Activated CD8-positive, alpha-beta memory T cell treated with anti-CD3 and anti-CD28 coated beads, Interleukin-2, amount 50 U/mL, for 4 hours (primary cell): ENCODE measurements at places on chromosomes 2 and 18.

- DNase-seq = no peak
These were observed 22.9 kb downstream of the INPP1 start for GRCh38 chr2:190366248-190366753.

DNA sequence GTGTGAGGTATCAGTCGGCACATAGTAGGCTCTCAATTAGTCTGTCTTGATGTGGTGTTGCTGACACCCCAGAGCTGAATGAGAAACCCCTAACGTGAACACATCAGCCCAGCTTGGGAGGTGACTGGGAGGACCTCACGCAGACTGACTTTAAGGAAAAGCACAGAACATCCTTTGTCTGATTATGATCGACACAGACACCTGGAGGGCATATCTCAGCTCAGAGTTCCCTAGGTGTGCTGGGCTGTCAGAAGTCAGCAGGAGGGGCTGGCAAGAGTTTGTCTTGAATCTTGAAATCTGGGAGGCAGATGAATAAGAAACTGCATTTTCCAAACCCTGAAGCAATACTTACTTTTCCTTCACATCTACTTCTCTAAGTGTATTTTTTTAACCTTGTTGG is 16.8 kb upstream of the MYCN start:
- DNase-seq = no peak

DNA sequence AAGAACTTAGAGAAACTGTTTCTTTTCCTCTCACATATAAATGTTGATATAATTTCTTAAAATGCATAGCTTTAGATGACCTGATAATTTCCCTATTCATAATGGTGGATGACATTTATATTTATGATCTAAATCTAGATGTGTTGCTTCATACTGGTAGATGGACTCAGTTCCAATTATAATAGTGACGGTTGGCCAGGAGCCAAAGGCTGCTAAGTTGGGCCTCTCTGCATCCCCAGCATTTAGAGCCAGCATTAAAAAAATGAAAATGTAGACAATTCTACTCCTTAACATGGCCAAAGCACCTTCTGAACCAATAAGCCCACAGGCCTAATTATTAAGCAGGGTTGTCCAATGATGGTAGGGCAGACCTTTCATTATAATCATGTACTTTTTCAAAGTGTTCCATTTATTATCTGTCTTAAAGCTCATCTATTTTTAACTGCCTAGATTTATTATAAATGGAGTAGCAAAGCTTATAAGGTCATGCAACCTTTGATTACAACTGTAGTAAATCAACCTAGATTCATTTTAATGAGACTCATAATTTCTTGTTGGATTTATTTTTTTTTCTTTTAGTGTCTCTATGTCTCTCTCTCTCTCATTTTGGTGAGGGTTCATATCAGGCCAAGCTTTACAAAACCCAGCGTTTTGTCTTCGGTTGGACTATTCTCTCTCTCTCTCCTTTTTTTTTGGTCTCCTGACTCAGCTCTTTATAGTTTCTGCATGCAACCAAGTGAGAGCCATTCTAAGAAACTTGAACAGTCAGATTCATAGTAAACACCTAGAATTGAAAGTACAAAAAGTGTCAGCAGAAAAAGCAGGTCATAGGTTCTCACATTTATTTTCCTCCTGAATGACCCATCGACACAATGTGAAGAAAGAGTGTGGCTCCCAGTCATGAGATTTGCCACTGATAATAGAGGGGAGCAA is 2016.1 kb upstream of the PIK3C3 start:
- no peak for DNase-seq

- no peak for DNase-seq
These were observed 35.1 kb downstream of the CAPN13 start for GRCh38 chr2:30772021-30772705.
